ENCODE measurements at places on chromosomes 5 and 9. TPM values are rescaled to one million over a fixed set of nuclear protein-coding genes. Genes with fewer than 3 reads are reported as not detected.

CD72 gene
- not detected for total RNA-seq

UBE2QL1 gene
- total RNA-seq, result 0.35 TPM

MCIDAS gene
- not detected for total RNA-seq

MLANA gene
- not detected for total RNA-seq

GABRA6 gene
- not detected for total RNA-seq

- no peaks in the 10 kb centered on the region for H3K36me3 ChIP-seq
- no peak overlapping the region for H3K4me3 ChIP-seq
- H3K4me1 ChIP-seq, result peaks cover 15% of the 10 kb centered on the region
These were observed 42.1 kb downstream of the SEC61B start for GRCh38 chr9:99264070-99264680.

GRCh38 chr5:11898-12297 lies 80.1 kb upstream of the PLEKHG4B start:
- H3K4me3 ChIP-seq, result no peak overlapping the region
- no peaks in the 10 kb centered on the region for H3K27me3 ChIP-seq
- H3K4me1 ChIP-seq, result no peaks in the 10 kb centered on the region
- no peak for DNase-seq
- no peak overlapping the region for H3K27ac ChIP-seq
- no peaks in the 10 kb centered on the region for H3K36me3 ChIP-seq

GRCh38 chr5:104189909-104190308 lies 627.3 kb upstream of the NUDT12 start:
- no peak overlapping the region for H3K4me3 ChIP-seq
- no peaks in the 10 kb centered on the region for H3K36me3 ChIP-seq
- DNase-seq, result no peak

DNA sequence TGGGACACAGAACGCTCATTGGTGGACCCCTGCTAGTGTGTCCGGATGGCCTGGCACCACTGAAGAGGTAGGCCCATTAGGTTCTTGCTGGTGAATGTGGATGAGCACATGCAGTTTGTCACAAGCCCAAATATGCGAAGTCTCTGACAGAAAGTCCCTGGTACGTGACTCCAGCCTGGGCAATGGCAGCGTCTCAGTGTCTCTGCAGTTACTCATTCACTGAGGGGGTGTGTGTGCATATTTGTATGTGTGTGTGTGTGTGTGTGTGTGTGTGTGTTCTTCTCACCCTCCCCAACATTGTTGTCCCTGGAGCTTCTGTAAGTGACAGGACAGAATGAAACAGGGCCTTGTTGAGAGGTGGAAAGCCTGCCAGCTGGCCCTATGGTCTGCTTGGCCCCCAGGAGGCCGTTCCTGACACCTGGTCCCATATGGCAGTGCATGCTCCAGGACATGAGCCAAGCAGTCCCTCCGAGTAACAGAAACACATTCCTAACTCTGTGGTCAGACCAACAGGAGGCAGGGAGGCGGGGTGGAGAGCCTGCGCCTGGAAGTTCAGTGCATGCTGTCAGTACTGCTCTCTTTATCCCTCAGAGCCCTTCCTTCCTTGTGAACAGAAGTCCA lies 169.9 kb downstream of the SLC28A3 start:
- no peak overlapping the region for H3K27ac ChIP-seq
- H3K27me3 ChIP-seq, result no peaks in the 10 kb centered on the region
- H3K4me3 ChIP-seq, result no peak overlapping the region
- no peak for DNase-seq

GRCh38 chr9:2767800-2768677 lies 50.7 kb downstream of the KCNV2 start:
- no peaks in the 10 kb centered on the region for H3K27me3 ChIP-seq
- no peak for DNase-seq
- H3K27ac ChIP-seq, result no peak overlapping the region
- H3K36me3 ChIP-seq, result no peaks in the 10 kb centered on the region
- H3K4me1 ChIP-seq, result no peaks in the 10 kb centered on the region

DNA sequence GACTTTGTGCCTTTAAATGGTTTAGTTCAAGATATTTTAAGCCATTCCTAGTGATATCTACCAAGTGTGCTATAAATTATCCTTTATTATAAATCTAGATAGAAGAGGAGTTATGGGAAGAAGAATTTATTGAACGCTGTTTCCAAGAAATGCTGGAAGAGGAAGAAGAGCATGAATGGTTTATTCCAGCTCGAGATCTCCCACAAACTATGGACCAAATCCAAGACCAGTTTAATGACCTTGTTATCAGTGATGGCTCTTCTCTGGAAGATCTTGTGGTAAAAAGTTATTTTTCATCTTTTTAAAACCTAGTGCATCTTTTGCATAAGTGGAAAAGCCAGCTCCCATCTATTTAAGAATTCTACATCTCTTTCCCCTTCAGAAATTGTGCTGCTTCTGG lies 18.6 kb downstream of the SLC23A1 start:
- peaks cover 72% of the 10 kb centered on the region for H3K36me3 ChIP-seq
- peak overlapping the region; percentile 74 for H3K27ac ChIP-seq
- H3K4me3 ChIP-seq, result no peak overlapping the region
- H3K4me1 ChIP-seq, result no peaks in the 10 kb centered on the region

GRCh38 chr9:87494970-87495471 lies 2.6 kb upstream of the DAPK1 start:
- no peaks in the 10 kb centered on the region for H3K27me3 ChIP-seq
- H3K27ac ChIP-seq, result no peak overlapping the region
- peaks cover 10% of the 10 kb centered on the region for H3K4me1 ChIP-seq

F2R gene
- 7.0 TPM for total RNA-seq

- no peak overlapping the region for H3K4me3 ChIP-seq
- no peaks in the 10 kb centered on the region for H3K27me3 ChIP-seq
- no peaks in the 10 kb centered on the region for H3K4me1 ChIP-seq
- H3K36me3 ChIP-seq, result no peaks in the 10 kb centered on the region
- no peak overlapping the region for H3K27ac ChIP-seq
These were observed 586.5 kb upstream of the PTPRD start for GRCh38 chr9:11199335-11199734.

PRRC1 gene
- total RNA-seq, result 22.8 TPM

TMEM232 gene
- total RNA-seq, result 1.1 TPM
